Myocyte (in vitro differentiated cells): ENCODE measurements at places on chromosomes 6 and 20. TPM values are rescaled to one million over a fixed set of nuclear protein-coding genes. Genes with fewer than 3 reads are reported as not detected.

GRCh38 chr20:8764344-8764962 is 304.4 kb upstream of the PLCB4 start:
- peak; percentile 24 for DNase-seq

TREM1 gene
- not detected in 2 replicates for total RNA-seq

GRCh38 chr6:127475135-127475822 is 16.1 kb upstream of the KIAA0408 start:
- no peak for DNase-seq

DNA sequence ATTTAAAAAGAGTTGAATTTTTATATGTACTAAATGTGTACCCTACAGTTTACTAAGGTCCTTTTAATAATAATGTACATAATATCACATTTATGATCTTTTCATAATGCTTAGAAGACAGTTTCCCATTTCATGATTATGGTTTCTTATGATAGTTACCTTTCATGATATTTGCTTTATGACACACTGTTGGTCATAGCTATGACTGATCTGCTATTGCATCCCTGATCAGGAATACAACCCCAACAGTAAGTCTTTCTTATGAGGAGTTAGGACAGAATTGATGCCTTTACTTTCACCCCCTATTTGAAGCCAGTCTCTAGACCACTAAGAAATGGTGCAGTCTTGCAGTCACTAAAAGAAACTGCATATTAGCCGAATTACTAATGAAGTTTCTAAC is 31.0 kb downstream of the LCA5 start:
- no peak for DNase-seq

SPTLC3 gene
- 7.5 and 9.0 TPM in 2 replicates for total RNA-seq

DNA sequence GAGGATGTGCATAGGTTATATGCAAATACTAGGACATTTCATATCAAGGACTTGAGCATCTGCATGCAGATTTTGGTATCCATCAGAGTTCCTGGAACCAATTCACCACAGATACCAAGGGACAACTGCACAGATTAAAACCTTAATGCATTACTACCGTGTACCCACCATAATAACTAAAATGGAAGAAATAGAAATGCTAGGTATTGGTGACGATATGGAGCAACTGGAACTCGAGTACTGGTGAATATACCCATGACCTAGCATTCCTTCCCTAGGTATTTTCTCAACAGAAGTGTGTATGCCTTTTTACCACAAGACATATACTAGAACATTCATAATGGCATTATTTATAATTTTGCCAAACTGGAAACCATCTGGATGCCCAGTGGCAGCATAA is 18.5 kb downstream of the KCNS1 start:
- no peak for DNase-seq
